ENCODE measurements at places on chromosomes 2 and 18. TPM values are rescaled to one million over a fixed set of nuclear protein-coding genes. Genes with fewer than 3 reads are reported as not detected.

EFR3B gene
- 0.52 TPM for total RNA-seq

GRCh38 chr2:232030229-232030628, 68.7 kb downstream of the DIS3L2 start:
- peaks cover 2% of the 10 kb centered on the region for H3K36me3 ChIP-seq
- no peak overlapping the region for H3K27ac ChIP-seq
- H3K27me3 ChIP-seq: no peaks in the 10 kb centered on the region
- H3K4me3 ChIP-seq: no peak overlapping the region

- H3K36me3 ChIP-seq: no peaks in the 10 kb centered on the region
- no peaks in the 10 kb centered on the region for H3K4me1 ChIP-seq
- H3K27ac ChIP-seq: no peak overlapping the region
- no peaks in the 10 kb centered on the region for H3K27me3 ChIP-seq
These were observed 87.0 kb upstream of the REV1 start for GRCh38 chr2:99576775-99577174.

CCDC88A gene
- total RNA-seq: 49.0 TPM

DTNB gene
- 17.8 TPM for total RNA-seq

IL1R1 gene
- 53.4 TPM for total RNA-seq

DNA sequence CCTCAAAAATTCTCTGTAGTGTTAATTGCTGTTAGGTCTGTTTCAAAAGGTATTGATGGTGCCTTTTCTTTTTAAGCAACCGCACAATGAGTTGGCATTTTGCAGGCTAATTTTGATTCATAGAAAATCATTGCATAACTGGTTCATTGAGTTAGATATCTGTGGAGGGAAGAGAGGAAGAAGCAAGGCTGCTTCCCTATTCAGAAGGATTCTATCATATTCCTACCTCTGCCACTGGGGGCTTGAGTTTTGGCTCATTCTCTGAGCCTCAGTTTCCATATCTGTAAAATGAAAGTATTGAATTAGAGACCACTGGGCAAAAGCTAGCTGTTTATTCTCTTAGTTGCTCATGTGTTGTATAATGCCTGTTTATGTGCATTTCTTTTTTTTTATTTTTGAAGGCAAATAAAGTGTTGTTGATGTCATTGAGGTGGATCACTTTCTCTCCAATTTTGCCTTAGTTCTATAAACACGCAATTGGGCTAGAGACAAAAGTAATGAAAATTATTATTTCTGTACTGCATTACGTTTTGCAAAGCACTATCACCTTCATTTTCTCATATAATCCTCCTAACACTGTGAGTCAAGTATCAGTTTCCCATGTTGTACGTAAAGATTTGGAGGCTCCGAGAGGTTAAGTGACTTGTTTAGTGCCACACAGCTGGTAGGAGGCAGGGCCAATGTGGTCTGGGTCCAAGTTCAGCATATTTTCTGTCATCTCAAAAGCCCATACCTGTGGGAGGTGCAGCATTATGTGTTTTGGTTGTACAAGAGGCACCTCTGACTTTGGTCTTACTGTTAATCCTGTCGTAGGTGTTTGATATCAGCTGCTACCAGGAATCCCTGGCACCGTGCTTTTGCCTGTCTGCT, 5.9 kb downstream of the TRIB2 start:
- H3K4me3 ChIP-seq: no peak overlapping the region
- H3K36me3 ChIP-seq: no peaks in the 10 kb centered on the region
- DNase-seq: no peak
- H3K27me3 ChIP-seq: no peaks in the 10 kb centered on the region
- no peak overlapping the region for H3K27ac ChIP-seq

ZNF804A gene
- not detected for total RNA-seq

GRCh38 chr2:125254010-125254409, 1228.9 kb downstream of the CNTNAP5 start:
- H3K4me1 ChIP-seq: no peaks in the 10 kb centered on the region
- no peaks in the 10 kb centered on the region for H3K27me3 ChIP-seq
- no peak for DNase-seq
- H3K27ac ChIP-seq: no peak overlapping the region

KRTCAP3 gene
- total RNA-seq: 11.9 TPM

ALLC gene
- not detected for total RNA-seq
